ENCODE measurements at places on chromosomes 7 and 10.

GRCh38 chr10:26557641-26558014, 119.5 kb downstream of the APBB1IP start:
- no peak for DNase-seq

DNA sequence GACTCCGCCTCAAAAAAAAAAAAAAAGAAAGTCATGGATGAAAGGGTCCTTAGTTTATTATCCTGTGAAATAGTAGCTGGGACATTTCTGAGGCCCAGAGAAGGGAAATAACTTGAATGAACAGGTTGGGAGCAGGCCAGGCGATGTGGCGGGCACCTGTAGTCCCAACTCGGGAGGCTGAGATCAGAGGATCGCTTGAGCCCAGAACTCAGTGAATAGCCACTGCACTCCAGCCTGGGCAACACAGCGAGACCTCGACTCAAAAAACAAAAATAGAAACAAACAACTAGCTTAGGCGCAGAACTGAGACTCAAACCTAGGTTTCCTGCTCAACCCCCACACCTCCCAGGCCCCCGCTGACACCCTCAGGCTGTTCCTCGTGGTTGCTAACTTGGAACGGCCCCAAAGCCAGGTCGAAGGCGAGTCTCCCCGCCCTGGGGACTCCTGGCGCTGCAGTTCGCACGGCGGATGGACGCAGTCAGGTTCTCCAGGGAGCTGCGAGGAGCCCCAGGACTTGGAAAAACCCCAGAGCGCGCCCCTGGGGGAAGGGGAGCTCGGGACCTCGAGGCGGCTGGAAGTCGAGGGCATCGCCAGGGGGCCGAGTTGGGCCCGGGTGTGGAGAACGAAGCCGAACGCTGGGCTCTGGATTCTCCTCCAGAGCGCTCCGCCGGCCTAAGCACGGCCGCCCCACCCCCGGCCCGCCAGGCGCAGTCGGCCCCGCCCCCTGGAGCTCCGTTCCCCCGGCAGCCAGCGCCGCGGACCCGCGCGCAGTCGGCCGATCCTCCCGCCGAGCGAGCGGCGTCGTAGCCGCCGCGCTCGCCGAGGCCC, at the start of gene STOX1:
Gene STOX1 (plus strand): TSS at position 768 of the 828 bp plus-strand sequence. CDS start 93 bp downstream, outside the sequence.
- DNase-seq: no peak

- DNase-seq: no peak
These were observed 63.9 kb upstream of the LOXL4 start for GRCh38 chr10:98331885-98332284.

DNA sequence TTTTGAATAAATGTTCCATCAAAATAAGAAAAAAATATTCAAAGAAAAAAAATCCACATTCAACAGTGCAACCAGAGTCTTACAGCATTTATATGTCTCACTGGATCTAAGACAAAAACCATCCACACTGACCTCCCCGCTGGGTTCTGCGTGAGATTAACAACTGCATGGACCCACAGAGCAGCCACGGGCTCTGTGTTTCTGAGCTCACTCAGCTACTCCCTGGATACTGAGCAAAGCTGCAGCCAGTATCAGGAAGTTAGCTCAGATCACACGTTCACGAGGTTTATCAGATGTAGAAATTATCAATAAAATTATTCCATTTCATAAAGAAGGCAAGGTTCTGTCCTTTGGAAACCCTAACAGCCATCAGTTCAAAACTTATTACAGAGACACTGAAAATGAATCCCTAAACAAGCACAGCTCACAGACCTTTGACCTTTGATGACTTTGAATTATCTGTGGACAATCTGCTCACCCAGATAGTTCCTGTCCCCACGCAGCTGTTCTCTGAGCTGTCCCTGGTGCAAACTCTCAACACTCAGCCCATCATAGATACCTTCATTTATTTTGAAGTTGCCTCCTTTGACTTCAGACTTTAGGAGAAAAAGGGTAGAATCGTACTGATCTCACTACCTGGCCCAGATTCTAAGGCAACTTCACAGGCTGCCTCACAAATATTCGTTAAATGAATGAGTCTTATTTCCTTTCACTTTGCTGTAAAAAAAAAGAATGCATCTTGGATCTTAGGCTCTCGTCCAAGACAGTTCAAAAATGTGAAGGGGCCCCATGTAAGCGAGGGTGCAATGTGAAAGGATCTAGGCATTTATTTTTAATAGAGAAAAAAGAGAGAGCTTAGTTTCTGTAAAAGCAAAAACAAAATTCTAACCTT, 67.7 kb upstream of the SVIL start:
- no peak for DNase-seq

GRCh38 chr7:73841689-73842066, 638 bp downstream of the METTL27 start:
- no peak for DNase-seq

GRCh38 chr10:77253147-77253545, 384.5 kb downstream of the KCNMA1 start:
- DNase-seq: no peak

- DNase-seq: no peak
These were observed 90.2 kb downstream of the UBE3C start for GRCh38 chr7:157228864-157229422.

DNA sequence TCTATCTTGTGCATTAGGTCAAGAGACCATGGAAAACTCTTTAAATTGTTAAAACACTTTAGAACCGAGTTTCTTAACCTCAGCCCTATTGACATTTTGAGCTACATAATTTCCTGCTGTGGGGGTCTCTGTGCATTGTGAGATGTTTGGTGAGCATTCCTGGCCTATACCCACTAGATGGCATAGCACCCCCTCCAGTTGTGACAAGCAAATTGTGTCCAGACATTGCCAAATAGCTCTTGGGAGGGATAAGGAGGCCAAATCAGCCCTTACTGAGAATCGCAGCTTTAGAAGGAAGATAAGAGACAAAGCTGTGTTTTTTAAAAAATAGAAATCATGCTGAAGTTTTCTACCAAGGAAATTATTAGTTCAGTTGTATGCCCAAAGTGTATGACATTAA, 1158.5 kb upstream of the C7orf33 start:
- DNase-seq: no peak

- no peak for DNase-seq
These were observed 2.5 kb downstream of the TCF7L2 start for GRCh38 chr10:112952282-112953173.

DNA sequence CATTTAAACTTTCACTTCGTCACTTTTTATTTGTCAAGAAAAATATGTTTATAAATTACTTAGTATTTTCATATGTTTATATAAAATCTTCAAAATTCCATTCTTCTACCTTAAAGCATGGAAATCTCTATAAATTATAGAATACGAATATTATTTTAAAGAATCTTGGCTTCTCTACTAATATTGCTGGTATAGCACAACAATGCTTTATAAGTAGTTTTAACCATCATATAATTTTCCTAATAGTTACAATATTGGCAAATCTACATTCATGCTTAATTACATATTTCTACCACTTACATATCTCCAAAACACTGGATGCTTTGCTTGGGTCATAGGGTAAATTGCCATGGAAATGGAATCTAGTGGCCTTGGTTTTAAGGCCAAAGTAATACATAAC, 21.1 kb upstream of the ARMC3 start:
- DNase-seq: no peak

DNA sequence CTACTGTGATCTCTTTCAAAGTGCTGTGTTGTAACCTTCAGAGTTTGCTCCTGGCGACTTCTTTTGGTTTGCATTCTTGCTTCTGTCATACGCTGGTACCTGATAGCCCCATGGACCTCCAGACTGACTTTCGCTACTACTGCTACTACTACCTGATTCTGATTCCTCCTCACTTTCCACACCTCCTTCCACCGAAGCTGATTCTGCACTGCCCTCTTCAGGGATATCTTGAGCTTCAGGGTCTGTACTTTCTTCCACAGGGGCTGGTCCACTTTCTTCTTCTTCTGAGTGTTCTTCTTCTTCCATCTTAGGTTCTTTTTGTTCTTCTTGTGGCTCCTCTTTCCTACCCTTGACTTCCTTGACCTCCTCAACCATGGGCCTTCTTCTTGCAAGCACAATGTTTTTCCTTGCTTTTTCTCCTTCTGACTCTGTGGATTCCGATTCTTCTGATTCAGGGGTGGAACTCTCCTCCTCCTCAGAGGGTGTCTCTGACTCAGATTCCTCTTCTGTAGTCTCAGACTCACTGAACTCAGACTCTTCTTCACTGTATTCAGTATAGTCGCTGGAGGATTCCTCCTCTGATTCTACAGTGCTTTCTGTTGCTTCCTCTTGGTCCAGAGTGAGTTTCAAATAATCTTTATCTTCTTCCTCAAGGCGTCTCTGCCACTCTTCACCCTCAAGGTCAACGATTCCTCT, 992.2 kb downstream of the PCDH15 start:
- no peak for DNase-seq

DNA sequence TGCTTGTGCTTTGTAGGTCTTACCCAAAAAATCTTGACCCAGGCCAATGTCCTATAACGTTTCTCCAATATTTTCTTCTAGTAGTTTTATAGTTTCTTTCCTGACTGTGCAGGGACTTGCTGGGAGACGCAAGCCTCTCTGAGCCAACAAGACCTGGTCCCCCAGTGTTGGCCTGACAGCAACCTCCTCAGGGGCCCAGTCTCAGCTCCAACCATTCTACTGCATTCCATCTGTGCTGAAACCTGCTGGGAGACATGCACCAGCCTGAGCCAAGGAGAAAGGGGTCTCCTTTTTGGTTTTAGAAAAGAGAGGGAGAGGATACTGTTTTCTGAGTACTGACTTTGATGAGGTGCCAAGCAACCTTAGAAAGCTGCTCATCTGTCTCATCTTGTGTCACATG, 251.4 kb downstream of the PRKG1 start:
- no peak for DNase-seq

DNA sequence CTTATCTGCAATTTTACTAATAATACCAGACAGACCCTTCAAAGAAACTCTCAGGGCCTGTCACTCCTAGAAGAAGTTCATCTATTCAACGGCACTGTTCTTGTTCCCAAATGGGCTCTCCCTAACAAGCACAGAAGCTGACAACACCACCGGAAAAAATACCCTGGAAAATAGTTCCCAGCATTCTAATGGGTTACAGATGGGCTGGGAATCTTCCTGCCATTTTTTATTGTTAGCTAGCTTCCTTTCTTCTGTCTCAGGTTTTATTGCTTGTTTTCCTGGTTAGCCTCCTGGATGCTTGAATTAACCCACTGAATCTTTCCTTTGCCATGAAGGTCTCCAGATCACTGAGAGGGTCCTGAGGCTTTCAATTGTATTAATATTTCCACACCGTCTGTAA, 689.8 kb upstream of the NRP1 start:
- DNase-seq: no peak

DNA sequence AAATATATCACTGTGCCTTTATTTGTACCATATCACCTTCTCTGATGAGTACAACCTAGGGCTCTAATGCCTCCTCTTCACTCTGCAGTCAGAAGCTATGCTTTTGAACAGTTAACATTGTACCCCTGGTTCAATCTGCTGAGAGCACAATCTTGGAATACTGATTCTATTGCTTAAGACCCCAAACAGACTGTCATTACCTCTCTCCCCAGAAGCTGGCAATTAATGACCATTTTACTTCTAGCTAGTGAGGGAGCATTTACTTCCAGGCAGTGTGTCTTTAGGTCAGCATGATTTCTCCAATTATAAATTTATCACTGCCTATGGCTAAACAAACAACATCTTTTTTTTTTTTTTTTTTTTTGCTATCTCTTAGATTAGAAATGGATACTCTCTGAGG, 36.0 kb upstream of the SPOCK2 start:
- DNase-seq: no peak

GRCh38 chr7:104225451-104225850, 17.6 kb upstream of the ORC5 start:
- DNase-seq: peak; percentile 12

DNA sequence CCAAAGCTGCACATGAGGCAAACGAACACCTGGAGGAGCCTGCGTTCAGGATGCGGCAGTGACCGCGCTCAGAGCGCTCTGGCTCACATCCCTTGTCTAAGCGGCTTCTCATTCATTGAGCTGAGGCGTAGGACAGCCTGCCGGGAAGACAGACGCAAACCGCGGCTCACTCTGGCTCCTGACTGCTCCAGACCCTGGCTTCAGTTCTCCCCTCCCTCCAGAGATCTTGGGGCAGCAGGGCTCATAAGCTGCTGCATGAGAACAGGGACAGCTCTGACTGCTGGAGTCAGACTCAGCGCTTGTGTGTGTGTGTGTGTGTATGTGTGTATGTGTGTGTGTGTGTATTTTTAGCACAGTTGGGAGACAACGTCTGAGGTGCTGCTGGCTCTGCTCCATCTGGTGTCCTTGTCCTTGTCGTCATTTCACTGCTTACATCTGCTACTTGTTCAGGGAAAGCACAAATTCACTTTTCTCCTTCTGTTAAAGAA, 15.8 kb upstream of the LYZL2 start:
- DNase-seq: peak; percentile 4

GRCh38 chr7:92763636-92764423, 72.5 kb downstream of the CDK6 start:
- DNase-seq: no peak

DNA sequence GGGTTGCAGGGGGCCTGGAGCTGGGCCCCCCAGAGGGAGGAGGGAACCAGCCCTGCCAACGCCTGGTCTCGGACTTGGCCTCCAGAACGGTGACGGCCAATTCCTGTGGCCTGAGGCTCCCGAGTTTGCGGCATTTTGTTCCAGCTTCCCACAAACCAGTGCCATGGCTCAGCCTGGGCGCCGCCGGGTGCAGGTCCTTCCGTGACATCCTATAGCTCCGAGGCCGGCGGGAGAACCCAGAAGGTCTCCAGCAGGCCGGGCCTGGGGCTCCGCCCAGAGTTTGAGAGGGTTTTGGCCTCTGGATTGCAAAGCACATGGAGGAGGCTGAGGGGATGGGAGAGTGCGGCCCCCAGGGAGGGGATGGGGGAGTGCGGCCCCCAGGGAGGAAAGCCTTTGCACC, 92.6 kb downstream of the UNCX start:
- DNase-seq: no peak

- DNase-seq: no peak
These were observed 155.9 kb downstream of the FGFR2 start for GRCh38 chr10:121442086-121442935.

DNA sequence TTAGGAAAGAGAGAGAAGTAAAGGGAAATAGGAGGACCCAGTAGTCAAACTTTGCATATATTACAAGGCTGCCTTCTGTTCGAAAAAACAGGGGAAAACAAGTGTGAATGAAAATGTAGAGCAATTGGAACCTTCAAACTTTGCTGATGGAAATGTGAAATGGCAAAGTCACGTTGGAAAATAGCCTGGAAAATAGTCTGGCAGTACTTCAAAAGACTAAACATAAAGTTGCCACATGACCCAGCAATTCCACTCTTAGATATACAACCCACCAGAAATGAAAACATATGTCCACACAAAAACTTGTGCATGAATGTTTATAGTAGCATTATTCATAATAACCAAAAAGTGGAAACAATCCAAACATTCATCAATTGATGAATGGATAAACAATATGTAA, 78.6 kb upstream of the IFRD1 start:
- no peak for DNase-seq

- no peak for DNase-seq
These were observed 241.5 kb upstream of the PTER start for GRCh38 chr10:16195178-16195769.

GRCh38 chr10:63208986-63209385, 75.9 kb downstream of the NRBF2 start:
- DNase-seq: no peak

DNA sequence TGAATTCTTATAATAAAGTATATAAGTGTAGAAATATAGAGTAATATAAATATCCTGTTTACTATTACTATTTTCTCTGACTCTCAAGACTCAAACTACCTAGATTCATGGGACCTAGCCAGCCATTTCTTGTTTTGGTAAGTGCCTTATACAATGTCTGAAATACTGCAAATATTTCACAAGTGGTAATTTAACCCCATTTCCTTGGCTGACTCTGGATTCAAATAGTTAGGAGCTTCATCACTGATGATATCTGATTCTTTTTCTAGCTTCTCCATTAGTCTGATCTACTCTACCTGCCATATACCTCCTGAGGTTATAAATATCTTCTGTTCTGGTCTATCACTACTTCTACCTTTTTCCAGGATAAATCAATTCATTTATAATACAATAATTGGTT, 6.4 kb upstream of the RALA start:
- DNase-seq: no peak
